Activated CD8-positive, alpha-beta memory T cell treated with anti-CD3 and anti-CD28 coated beads for 1 hour (primary cell): ENCODE measurements at places on chromosomes 2 and 18.

DNA sequence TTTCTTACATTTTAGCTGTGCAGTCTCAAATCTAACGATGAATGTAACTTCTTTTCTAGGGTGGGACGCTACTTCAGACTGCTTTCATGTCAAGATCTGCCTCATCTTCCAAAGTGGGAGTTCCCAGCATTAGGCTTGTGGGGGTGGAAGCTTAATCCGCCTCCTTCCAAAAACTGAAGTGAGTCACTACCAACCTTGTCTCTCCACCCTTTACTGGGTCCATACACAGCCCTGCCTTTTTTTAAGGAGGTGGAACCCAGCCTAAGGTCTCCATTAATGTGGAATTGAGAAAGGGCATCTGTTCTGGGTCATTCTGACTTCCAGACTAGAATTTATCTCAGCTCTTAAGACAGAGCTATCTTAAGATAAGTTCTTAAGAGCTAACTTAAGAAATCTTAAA, 42.0 kb upstream of the NFE2L2 start:
- DNase-seq: no peak

GRCh38 chr18:6537475-6537874, 122.8 kb upstream of the L3MBTL4 start:
- DNase-seq: no peak

DNA sequence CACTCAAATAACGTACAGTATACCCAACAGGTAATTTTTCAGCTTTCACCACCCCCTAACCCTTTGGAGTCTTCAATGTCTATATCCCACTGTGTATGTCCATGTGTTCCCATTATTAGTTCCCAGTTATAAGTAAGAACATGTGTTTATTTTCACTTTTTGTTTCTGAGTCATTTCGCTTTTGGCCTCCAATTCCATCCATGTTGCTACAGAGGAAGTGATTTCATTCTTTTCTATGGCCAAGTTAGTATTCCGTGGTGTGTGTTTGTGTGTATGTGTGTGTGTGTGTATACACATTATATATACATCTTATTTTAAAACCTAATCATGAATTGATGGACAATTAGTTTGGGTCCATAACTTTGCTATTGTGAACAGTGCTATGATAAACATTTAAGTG, 464.4 kb downstream of the CMPK2 start:
- DNase-seq: no peak

DNA sequence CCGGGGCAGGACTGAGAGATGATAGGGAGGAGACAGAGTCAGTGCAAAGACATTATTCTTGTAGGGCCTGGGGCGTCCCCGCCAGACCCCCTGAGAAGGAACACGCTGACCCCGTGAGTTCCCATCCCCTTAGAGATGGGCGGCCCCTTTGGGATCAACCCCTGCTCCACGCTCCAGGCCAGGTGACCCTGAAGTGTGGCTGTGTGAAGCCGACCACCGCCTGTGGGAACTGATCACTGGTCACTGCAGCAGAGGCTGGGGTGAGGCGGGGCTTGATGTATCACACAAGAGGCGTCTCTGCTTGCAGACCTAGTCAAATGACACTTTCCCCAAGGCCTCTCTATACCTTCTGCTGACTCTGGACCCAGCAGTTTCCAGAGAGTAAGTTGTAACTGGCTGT, 157.4 kb upstream of the TWIST2 start:
- no peak for DNase-seq

- no peak for DNase-seq
Observed at GRCh38 chr2:176325732-176326131, 56.5 kb downstream of the MTX2 start.

- no peak for DNase-seq
Observed at GRCh38 chr2:102340778-102341177, 14.8 kb upstream of the IL18R1 start.

DNA sequence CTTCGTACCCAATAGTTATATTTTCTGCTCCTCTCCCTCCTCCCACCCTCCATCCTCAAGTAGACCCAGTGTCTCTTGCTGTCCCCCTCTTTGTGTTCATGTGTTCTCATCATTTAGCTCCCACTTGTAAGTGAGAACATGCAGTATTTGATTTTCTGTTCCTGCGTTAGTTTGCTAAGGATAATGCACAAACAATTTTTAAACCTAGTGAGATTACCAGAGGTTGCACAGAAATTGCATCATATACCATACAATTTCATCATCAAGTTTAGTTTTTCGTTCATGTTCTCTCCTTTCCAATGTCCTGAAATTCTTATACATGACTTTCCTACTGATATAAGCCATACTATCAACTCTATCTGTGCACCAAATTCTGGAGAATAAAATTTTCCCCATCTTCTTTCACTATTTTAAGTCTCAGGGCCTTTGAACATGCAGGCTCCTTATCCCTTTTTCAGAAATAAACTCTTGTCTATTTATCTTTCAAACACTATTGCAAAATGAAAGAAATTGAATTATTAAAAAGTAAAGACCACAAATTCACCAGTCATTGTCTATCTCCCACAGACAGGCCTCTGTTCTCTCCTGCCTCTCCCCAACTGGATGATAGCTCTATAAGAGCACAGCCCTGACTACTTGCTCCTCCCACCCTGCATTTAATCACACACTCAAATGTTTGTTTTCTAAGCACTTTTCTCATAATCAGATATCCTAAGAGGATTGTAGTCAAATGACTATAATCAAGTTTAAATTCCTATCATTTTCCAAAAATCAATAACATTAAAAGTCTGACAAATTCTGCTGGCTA, 27.2 kb upstream of the B4GALT6 start:
- no peak for DNase-seq

- DNase-seq: no peak
Observed at GRCh38 chr18:33802955-33803354, 224.9 kb downstream of the ASXL3 start.

DNA sequence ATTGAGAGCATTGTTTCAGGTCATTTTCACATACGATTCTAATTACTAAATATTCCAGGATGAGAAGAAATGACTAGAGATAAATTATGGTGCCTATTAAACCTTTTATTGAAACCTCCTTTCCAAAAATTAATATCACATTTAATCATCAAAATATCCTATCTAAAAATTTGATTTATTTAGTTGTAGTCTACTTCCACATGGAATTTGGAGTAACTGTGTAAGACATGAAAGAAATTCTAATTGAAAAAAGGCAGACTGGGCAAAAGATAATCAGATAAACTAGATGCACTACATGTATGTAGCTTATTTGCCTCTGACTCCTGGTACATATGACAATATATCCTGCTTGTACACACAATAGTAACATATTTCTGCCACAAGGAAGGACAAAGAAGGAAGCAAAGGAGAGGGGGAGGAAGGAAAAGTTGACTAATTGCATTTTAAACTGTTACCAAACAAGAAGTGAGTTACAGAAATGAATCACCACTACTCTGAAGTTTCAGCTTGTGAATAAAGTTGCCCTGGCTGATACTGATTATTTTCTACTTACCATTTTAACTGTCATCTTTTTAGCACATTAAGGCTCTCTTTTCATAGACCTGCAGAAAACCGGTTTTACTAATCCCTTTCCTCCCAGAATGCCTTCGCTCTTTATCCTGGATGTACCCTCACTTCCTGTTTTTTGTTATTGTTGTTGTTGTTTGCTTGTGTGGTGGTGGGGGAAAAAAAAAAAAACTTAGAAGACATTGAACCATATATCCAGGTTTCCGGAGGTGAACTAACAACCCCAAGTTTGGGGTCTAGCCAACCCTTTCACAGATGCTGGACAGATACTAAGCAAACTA, 28.4 kb downstream of the NRXN1 start:
- DNase-seq: no peak

- no peak for DNase-seq
Observed at GRCh38 chr2:36270758-36271157, 84.8 kb upstream of the CRIM1 start.

- DNase-seq: no peak
Observed at GRCh38 chr2:65112633-65113032, 17.3 kb downstream of the RAB1A start.

GRCh38 chr2:70789304-70790135, 923 bp downstream of the FIGLA start:
- DNase-seq: peak; percentile 45

- no peak for DNase-seq
Observed at GRCh38 chr2:136402281-136402680, 284.3 kb upstream of the CXCR4 start.

GRCh38 chr2:14737201-14737600, 104.7 kb downstream of the LRATD1 start:
- DNase-seq: no peak
